Sigmoid colon (tissue), 7 donors: ENCODE measurements at places on chromosomes 6 and 20. TPM values are rescaled to one million over a fixed set of nuclear protein-coding genes. Genes with fewer than 3 reads are reported as not detected.

- DNase-seq: no peak
Observed at GRCh38 chr20:58749979-58750378, 57.4 kb downstream of the NPEPL1 start.

- DNase-seq: no peak
Observed at GRCh38 chr6:22681761-22682160, 112.4 kb downstream of the HDGFL1 start.

DNA sequence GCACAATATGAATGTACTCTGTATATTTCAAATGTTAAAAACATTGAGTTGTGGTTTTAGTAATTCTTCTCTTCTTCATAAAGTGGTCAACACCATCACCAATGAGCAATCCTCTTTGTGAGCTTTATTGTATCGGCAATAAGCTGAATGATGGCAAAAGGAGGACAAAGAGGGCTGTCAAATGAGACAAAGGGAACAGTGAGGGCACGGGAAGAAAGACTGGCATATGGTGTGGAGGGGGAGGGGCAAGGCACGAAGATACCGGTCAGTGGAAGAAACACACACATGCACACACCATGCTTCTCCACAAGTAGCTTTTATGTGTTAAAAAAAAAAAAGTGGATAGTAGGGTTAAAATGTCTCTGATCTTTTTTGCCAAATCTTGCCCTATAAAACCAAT, 506.8 kb upstream of the CITED2 start:
- no peak for DNase-seq

DNA sequence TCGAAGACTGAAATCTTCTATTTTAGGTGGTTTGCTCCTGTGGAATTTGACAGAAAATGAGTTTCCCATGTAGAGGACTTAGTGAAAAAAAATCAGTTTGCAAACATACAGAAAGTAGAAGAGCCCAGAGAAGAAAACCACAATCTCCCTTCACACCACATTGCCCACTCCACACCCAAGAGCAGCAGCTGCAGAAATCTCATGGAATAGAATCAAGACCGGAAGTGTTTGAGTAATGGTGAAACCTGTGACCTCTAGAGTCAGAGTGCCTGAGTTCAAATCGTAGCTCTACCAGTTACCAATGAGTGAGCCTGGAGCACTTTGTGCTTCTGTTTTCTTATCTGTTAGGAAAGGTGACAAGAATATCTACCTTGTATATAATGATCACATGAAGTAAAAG, 4.6 kb downstream of the SIRPG start:
- no peak for DNase-seq

DNA sequence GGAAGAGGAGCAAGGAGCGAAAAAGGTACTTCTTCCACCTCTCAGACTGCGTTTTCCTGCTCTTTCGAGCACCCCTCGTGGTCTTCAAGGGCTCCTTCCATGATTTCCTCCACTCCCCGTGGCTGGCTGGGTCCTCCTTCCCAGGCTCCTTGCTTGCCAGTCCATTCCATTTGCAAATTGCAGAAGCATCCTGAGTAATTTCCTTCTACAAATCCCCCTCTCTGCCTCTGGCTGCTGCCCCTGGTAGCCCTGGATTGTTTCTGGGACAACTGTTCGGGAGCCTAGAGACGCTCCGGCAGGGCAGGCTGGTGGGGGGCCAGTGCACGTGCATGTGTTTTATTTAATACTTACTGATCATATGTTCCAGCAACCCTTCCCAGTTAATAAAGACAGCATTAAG, 173.1 kb downstream of the ZMYND8 start:
- DNase-seq: no peak

- no peak for DNase-seq
Observed at GRCh38 chr6:14705841-14706377, 540.0 kb upstream of the JARID2 start.

GRCh38 chr6:143513410-143513809, 1.9 kb upstream of the FUCA2 start:
- no peak for DNase-seq

KCNK5 gene
- 7.5 TPM for total RNA-seq

COL9A1 gene
- total RNA-seq: 0.28 TPM
